ENCODE measurements at places on chromosomes 2 and 18. TPM values are rescaled to one million over a fixed set of nuclear protein-coding genes. Genes with fewer than 3 reads are reported as not detected.
A peak's percentile ranks its signal among the peaks of the same experiment; 100 is the strongest.

Gene PAX3
- total RNA-seq = not detected

Gene MYO7B
- total RNA-seq = 0.46 TPM

- H3K4me3 ChIP-seq = no peak overlapping the region
- no peaks in the 10 kb centered on the region for H3K27me3 ChIP-seq
- H3K27ac ChIP-seq = no peak overlapping the region
- H3K36me3 ChIP-seq = no peaks in the 10 kb centered on the region
- DNase-seq = no peak
Measured at GRCh38 chr2:168184681-168185513, 62.5 kb downstream of the STK39 start.

DNA sequence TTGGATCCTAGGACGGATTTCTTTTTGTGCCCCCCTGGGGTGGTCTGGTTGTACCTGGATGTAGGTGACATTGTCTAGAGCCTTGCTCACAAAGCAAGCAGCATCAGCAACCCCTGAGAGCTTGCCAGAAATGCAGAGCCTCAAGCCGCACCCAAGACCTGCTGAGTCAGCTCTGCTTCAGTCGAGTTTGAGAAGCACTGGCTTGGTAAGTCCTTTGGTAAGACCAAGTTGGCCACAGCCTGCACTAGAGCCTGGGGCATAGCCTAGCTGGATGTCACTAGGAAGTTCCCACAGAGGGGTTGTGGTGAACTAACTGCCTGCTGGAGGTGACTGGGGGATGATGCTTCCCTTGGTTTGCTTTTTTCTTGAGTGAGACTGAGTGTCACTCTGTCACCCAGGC, 6.2 kb downstream of the ABCG5 start:
- H3K27ac ChIP-seq = no peak overlapping the region
- no peak overlapping the region for H3K4me3 ChIP-seq
- no peaks in the 10 kb centered on the region for H3K36me3 ChIP-seq
- no peaks in the 10 kb centered on the region for H3K4me1 ChIP-seq

DNA sequence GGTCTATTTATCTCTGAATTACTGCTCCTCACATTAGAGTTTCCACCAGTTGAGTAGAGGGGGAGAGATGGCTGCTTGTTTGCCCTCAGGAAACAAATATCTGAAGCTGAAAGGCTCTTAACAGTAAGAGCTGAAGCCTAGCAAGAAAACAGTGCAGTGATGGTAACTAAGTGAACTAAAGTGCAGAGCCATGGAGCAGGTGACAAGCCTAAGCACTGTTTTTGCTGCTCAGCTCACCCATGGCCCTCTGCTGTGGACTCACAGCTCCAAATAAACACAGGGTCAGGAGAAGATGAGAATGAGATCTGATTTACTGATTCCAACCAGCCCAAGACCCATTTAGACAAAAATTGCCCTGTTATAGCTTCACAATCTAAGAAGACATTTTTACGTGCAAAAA, 118.4 kb downstream of the ETAA1 start:
- H3K4me3 ChIP-seq = no peak overlapping the region
- no peak overlapping the region for H3K27ac ChIP-seq
- no peaks in the 10 kb centered on the region for H3K27me3 ChIP-seq
- H3K36me3 ChIP-seq = no peaks in the 10 kb centered on the region

GRCh38 chr2:109160714-109161440, 31.9 kb downstream of the SH3RF3 start:
- H3K27me3 ChIP-seq = no peaks in the 10 kb centered on the region
- no peak overlapping the region for H3K27ac ChIP-seq
- no peaks in the 10 kb centered on the region for H3K36me3 ChIP-seq
- no peak overlapping the region for H3K4me3 ChIP-seq

GRCh38 chr2:199751492-199752120, 99.4 kb downstream of the FTCDNL1 start:
- H3K4me1 ChIP-seq = no peaks in the 10 kb centered on the region
- no peaks in the 10 kb centered on the region for H3K36me3 ChIP-seq
- no peak for DNase-seq
- H3K4me3 ChIP-seq = no peak overlapping the region
- no peak overlapping the region for H3K27ac ChIP-seq

DNA sequence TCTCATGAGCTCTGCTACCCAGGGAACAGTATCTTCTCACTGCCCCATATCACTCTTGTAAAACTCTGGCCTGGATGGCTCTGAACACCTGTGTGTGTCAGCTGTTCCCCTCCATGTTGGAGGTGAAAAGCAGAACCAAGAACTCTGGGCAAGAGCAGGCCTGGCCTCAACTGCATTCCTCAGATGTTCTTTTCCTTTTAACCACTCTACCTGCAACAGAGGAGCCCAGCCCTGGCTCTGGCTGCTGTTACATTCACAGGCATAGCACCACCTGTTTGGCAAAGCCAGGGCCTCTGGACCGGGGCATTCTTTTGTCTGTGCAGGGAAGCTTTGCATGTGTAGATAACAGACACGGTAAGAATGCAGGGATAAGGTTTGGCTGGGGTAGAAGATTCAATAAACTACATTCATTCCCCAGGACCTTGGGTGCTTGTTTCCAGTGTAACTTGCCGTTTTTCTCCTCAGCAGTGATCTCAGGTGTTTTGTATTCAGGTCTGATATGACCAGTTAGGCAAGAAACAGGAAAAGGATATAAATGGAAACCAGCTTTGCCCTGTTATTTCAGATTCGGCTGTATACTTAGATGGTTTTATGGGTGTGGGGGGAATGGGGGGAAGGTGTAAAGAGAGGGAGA, 95.1 kb downstream of the SPTBN1 start:
- H3K4me3 ChIP-seq = no peak overlapping the region
- peaks cover 33% of the 10 kb centered on the region for H3K4me1 ChIP-seq
- peaks cover 28% of the 10 kb centered on the region for H3K36me3 ChIP-seq
- peak overlapping the region; percentile 51 for H3K27ac ChIP-seq

GRCh38 chr2:183532514-183532913, 408.3 kb downstream of the NUP35 start:
- H3K27ac ChIP-seq = no peak overlapping the region
- no peak overlapping the region for H3K4me3 ChIP-seq
- no peaks in the 10 kb centered on the region for H3K27me3 ChIP-seq
- H3K4me1 ChIP-seq = no peaks in the 10 kb centered on the region

- no peaks in the 10 kb centered on the region for H3K36me3 ChIP-seq
- no peaks in the 10 kb centered on the region for H3K4me1 ChIP-seq
- H3K27me3 ChIP-seq = no peaks in the 10 kb centered on the region
- H3K4me3 ChIP-seq = no peak overlapping the region
- no peak overlapping the region for H3K27ac ChIP-seq
- no peak for DNase-seq
Measured at GRCh38 chr2:20231159-20231558, 6.2 kb upstream of the SDC1 start.
